ENCODE measurements at places on chromosomes 2 and 18. TPM values are rescaled to one million over a fixed set of nuclear protein-coding genes. Genes with fewer than 3 reads are reported as not detected.

The ABCA12 gene
- polyA plus RNA-seq: 0.05 TPM

The CCDC148 gene
- 1.3 TPM for polyA plus RNA-seq

The CRIM1 gene
- polyA plus RNA-seq: 10.5 TPM

The IL36A gene
- polyA plus RNA-seq: not detected

The GBX2 gene
- polyA plus RNA-seq: 0.87 TPM

All from GM23338 (cell line).